ENCODE measurements at places on chromosomes 1 and 21. TPM values are rescaled to one million over a fixed set of nuclear protein-coding genes. Genes with fewer than 3 reads are reported as not detected.

DNA sequence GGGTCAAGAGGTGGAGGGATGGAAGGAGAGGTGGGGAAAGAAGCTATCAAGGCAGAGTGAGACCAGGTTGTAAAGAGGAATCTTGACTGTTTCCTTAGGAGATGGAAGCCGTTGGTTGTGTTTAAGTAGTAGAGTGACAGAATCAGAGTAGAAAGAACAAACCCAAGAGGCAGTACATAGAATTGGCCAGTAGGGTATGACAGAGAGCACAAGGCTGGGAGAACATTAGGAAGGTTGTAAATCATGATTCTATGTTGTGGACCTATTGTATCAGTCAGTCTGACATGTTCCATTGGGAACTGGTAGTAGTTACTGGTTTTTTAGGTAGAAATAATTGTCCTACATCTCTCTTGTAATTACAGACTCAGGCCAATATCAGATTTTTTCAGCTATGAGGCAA is 486.9 kb upstream of the USP24 start:
- DNase-seq, result no peak

DNA sequence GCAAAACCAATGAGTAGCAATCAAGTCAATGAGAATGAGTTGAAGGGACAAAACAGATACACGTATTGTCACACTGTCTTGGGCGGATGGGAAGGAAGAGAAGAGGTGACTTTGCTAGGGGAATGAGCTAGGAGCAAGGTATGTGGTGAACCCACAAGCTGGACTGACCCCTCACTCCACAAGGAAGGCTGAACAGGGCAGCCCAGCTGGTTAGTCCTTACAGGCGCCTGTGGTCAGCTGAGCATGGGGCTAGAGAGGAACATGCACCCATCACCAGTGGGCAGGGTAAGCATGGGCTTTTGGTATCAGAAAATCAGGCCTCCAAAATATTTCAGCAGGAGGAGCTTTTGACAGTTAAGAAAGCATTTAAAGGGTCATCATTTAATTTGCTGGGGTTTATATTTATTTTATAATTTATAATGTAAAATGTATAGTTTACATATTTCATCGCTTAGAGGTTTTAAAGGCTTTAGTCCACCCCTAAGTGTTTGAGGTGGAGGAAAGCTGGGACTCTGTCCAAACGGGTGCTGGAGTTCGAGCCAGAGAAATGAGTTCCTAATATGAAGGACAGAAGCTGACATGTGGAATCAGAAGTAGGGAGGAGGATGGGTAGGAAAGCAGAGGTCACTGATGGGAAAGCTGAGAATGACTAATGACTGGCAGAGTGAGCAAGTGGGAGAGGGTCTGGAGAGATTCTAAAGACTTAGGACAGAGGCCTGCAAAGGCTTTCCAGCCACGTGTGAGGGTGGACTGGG is 22.0 kb upstream of the ACBD6 start:
- no peak for DNase-seq

GRCh38 chr1:152870831-152871730 is 7.0 kb upstream of the SMCP start:
- DNase-seq, result peak; percentile 4

GRCh38 chr21:37384416-37384815 is 17.8 kb downstream of the DYRK1A start:
- no peak for DNase-seq

DNA sequence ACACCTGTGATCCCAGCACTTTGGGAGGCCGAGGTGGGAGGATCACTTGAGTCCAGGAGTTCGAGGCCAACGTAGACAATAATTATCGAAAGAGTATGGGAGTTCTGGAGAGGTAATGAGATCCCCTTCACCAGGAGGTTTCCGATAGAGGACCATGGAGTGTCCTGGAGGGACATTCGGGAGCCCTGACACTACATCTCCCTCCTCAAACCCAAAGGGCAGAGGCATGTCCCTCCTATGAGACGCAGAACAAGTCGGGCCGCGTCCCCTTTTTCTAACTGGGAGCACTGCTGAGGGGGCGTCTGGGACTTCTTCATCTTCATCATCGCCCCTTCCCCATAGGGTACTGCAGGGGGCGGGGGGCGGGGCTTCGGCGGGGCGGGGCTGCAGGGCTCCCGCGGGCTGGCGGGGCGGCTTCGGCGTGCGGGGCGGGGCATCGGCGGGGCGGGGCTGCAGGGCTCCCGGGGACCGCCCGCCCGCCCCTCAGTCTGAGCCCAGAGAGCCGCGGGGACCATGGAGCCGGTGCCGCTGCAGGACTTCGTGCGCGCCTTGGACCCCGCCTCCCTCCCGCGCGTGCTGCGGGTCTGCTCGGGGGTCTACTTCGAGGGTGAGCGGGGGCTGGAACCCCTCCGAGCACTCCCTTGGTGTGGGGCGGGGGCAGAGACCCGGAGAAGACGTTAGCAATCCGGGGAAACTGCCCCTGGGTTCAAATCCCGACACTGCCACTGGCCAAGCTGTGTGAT is at the start of gene THEMIS2:
Gene THEMIS2 (plus strand): TSS at position 486 of the 743 bp plus-strand sequence. CDS start 28 bp downstream, at position 514.
- no peak for DNase-seq

- no peak for DNase-seq
Measured at GRCh38 chr1:203046984-203047630, 20.8 kb downstream of the PPFIA4 start.

DNA sequence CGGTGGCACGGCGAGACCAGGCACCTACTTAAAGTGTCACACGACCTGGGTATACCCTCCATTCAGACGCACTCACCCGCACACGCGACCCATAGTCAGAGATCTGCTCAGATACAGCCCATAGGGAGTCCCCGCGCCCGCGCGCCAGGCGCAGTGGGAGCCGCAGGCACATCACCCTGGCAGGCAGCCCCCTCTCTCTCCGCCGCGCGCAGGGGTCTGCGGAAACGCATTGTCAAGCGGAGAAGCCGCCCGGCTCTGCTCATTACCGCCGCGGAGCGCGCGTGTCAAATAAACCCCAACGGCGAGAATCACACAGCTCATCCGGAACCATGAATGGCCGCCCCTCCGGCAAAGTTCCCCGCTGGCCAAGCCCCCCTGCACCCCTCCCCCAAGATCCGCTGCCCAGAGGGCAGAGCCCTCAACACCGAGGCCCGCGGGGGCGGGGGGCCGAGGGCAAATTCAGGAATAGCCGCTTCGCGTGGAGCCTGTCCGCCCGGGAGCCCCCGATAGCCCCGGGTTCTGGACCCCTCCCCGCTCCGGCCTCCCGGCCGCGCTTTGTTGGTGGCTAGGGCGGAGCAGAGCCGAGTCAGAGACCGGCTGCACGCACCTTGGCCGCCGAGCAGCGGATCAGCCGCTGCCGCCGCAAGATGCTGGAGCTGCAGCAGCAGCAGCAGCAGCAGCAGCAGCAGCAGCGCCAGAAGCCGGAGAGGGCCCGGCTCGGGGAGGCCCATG is 522 bp downstream of the LRP8 start:
- DNase-seq, result no peak

DNA sequence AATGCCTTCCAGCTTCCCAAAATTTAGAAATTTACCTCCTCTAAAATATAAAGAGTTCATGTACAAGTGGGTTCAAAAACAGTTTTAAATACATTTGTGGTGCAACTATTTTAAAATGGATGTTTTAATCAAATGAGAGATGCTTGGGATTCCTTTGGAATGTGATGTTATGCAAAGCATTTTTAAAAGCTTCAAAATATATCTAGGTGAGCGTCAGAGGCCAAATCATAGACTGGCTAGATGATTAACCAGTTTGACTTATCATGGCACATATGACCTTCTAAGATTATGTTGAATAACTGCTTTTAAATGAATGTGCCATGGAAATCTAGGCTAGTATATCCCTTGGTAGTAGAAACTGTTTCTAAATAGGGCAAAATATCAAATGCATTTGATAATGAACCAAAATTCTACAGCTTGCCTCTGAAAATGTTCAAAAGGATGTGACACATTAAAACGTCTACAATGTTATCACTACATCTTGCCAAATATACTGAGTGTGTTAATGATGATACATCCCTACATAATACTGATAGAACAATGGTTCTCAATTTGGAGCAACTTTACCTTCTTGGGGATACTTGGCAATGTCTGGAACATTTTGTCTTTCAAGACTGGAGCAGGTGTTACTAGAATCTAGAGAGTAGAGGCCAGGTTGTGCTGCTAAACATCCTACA is 650.9 kb upstream of the ADGRL2 start:
- DNase-seq, result no peak

DNA sequence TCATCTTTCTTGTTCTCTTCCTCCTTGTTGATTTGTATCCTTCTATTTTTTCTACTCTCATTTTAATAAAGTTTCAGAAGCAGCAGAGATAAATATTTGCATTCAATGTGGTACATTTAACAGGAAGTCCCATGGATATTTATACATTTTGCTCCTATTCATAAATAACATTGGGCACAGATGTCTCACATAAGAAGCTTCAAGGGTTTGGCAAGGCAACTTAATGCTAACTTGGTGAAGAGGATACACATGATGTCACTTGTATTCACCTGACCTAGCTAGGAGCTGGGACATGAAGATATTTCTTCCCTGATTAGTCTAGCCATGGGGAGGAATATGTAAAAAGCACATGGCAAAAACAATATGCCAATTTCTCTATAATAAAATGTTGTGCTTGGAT is 65.1 kb upstream of the DUSP10 start:
- no peak for DNase-seq

- no peak for DNase-seq
Measured at GRCh38 chr1:185322636-185323035, 5.6 kb upstream of the IVNS1ABP start.

DNA sequence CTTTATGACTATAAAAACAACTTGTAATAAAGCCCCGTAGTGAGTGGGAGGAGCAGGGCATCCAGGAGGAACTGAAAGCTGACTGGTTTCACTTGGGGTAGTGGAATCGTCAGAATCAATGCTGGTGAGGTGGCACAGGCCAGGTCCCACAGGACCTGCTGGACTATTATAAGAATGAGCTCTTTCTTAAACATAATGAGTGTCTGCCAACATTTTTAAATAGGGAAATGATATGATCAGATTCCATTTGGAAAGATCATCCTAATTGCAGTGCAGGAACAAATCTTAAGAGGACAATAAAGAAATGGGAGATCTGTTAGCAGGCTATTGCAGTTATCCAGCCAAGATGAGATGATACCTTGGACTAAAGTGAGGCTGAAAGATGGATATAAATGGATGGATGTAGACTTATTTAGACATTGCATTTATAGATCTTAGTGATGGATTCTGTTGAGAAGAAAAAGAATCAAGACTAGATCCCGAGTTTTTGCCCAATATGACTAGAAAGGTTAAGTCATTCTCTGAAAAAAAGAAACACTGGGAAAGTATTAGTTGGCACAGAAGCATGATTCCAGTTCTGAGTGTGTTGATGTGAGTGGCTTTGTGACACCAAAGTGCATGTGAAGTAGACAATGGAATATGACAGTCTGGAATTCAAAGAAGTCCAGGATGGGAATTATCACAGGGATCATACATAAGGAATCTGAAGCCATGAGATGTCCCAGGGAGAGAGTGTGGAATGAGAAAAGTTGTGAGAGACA is 153.3 kb upstream of the SGIP1 start:
- no peak for DNase-seq

GRCh38 chr1:167412072-167412471 is 106.3 kb downstream of the CD247 start:
- DNase-seq, result no peak

The RRP1B gene
- 32.0 TPM for polyA plus RNA-seq

The SYT2 gene
- polyA plus RNA-seq, result 3.4 TPM

The S100A7A gene
- polyA plus RNA-seq, result not detected

Measured in renal pelvis (tissue), 12 donors.